ENCODE measurements at places on chromosomes 2 and 18.

DNA sequence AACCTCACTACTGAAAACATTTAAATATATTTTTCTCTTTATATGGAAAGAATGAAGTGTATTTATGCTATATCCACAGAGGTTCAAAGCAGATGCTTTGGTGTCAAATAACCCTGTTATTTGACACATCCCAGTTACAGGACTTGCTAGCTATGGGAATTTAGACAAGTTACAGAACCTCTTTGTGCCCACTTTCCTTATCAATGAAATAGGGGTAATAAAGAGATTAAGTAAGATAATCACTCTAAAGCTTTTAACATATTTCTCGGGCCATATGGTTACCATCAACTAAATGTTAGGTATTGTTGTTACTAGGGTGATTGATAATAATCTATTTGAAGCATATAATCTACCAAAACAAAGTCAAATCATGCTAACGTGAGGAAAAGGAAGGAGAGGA is 1660.6 kb upstream of the NXPH2 start:
- DNase-seq = no peak

GRCh38 chr18:50775207-50775606 is 44.6 kb downstream of the MRO start:
- no peak for DNase-seq

GRCh38 chr18:10525371-10525691 is 496 bp upstream of the NAPG start:
- DNase-seq = no peak

DNA sequence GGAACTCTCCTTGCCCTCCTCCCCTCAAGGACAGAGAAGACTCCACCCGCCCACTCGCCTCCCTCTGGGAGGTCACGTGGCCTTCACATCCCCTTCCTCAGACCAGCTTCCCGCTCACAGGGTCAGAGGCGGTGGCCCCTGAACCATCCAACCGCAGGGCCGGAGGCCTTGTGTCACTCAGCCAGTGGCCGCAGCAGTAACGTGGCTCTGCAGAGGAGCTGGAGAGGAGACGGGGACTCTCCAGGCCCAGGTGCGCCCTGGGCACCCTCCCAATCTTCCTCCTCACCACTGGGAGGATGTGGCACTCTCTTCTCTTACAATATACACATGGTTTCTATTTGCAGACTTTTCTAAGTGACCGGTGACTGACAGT is 161.7 kb downstream of the TWIST2 start:
- DNase-seq = no peak

GRCh38 chr2:171430516-171431410 is 3.0 kb downstream of the METTL8 start:
- no peak for DNase-seq

Measured in urinary bladder (tissue), 4 donors.